Activated CD8-positive, alpha-beta T cell treated with anti-CD3 and anti-CD28 coated beads for 36 hours (primary cell): ENCODE measurements at places on chromosomes 2 and 18.

GRCh38 chr2:64698668-64699444, 45.1 kb upstream of the SERTAD2 start:
- no peak for DNase-seq

DNA sequence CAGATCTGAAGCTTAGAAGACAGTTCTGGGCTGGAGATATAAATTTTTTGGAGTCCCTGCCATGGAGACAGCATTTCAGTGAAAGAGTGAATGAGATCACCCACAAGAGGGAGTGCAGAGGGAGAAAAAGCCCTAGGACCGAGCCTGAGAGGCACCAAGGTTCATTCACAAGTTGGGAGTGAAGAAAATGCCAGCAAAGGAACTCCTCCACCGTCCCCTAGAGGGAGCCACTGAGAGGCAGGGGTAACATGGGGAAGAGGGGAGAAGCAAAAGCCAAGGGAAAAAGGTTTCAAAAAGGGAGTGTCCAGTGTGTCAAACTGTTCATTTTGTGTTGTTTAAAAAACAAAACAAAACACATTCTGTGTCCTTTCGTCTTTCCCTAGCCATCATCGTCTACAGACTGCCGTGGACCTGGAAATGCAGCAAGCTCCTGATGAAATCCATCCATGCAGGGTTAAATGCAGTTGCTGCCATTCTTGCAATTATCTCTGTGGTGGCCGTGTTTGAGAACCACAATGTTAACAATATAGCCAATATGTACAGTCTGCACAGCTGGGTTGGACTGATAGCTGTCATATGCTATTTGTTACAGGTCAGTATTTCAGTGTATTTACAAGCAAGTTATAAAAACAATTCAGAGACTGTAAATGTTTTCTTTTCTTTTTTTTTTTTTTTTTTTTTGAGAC, 19.1 kb downstream of the CYBRD1 start:
- DNase-seq: peak; percentile 23

DNA sequence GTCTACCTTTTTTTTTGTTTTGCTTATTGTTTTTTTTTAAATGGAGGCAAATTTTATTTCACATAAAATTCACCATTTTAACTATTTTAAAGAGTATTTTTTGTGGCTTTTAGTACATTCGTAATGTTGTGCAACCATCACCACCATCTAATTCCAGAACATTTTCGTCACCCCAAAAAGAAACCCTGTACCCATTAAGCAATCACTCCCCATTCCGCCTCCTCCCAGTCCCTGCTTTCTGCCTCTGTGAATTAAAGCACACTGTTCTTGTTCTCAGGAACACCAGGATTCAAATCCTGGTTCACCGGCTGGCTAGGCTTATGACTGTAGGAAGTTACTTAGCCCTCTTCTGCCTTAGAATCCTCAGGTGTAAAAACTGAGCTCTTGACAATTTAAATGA, 36.9 kb upstream of the EPAS1 start:
- DNase-seq: no peak

GRCh38 chr2:37877457-37878315, 47.4 kb upstream of the RMDN2 start:
- no peak for DNase-seq

- DNase-seq: no peak
Observed at GRCh38 chr18:66761166-66761565, 157.3 kb upstream of the CDH19 start.

- no peak for DNase-seq
Observed at GRCh38 chr2:120439067-120439368, 93.1 kb downstream of the INHBB start.

- DNase-seq: no peak
Observed at GRCh38 chr2:219269362-219270054, 9.7 kb upstream of the DNAJB2 start.

- no peak for DNase-seq
Observed at GRCh38 chr2:49165662-49166061, 11.3 kb upstream of the FSHR start.

GRCh38 chr2:117359266-117359914, 455.1 kb upstream of the DDX18 start:
- DNase-seq: no peak

GRCh38 chr18:46528037-46528436, 129.0 kb downstream of the LOXHD1 start:
- no peak for DNase-seq

GRCh38 chr2:9984871-9985480, 33.5 kb downstream of the GRHL1 start:
- DNase-seq: no peak

DNA sequence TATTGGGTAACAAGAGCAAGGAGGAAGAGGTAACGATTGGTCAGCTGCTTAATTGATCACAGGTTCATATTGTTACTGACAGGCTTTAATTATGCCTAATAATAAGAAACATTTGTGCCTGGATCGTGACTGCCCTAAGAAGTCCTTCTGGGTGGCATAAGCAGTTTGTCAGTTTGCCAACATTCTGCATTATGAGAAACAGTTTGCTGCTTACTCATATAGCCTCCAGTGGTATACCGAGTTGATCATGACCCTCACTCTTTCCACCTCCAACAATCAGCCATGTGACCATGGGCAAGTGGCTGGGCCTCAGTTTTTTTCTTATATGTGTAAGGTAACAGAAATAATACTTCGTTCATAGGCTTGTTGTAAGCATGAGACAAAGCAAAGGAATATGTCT, 96.6 kb upstream of the CABLES1 start:
- DNase-seq: no peak

DNA sequence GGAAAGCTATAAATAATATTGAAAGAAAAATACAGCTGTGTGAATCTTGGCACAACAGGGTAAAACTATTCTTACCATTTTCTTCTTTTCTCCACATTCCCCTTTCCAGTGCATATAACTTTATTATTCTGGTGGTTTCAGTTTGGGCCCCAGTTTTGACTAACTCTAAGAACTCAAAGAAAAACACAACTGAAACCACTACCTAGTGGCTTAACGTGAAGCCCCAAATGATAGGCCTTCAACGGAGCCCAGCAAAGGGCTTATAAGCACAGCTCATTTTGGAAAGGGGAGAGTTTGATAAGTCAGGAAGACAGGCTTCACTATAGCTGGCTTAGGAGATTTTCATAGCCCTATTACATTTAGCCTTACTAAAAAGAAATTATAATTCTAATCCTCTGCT, 62.4 kb downstream of the PPP1R1C start:
- DNase-seq: no peak

GRCh38 chr2:109516445-109517117, 97.2 kb downstream of the SEPTIN10 start:
- DNase-seq: peak; percentile 34
